ENCODE measurements at places on chromosomes 4 and X. TPM values are rescaled to one million over a fixed set of nuclear protein-coding genes. Genes with fewer than 3 reads are reported as not detected.

The GYPB gene
- polyA plus RNA-seq: 3.4 TPM

The CNKSR2 gene
- polyA plus RNA-seq: 1.3 TPM

DNA sequence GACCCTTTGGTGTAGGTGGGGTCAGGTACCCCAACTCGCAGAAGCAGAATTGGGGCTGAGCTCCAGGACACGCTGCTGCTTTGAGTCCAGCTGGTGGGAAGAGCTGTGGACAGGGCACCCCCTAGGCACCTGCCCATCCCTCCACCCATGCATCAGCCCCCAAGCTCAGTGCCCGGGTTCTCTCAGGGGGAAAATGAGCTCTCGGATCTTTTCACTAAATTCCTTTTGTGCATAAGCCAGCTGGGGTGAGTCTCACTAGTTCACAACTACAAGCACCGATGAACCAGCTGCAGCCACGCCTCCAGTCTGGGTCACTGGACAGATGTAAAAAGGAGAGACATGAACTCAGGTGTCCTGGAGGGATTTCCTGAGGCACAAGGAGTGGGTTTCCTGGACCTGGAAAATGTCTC lies 286.8 kb downstream of the CRLF2 start:
- no peak overlapping the region for H3K4me3 ChIP-seq
- no peak overlapping the region for H3K27ac ChIP-seq
- H3K4me1 ChIP-seq: no peaks in the 10 kb centered on the region
- no peaks in the 10 kb centered on the region for H3K27me3 ChIP-seq

- H3K27me3 ChIP-seq: no peaks in the 10 kb centered on the region
- H3K36me3 ChIP-seq: no peaks in the 10 kb centered on the region
- H3K27ac ChIP-seq: no peak overlapping the region
- no peaks in the 10 kb centered on the region for H3K4me1 ChIP-seq
- no peak for DNase-seq
Measured at GRCh38 chr4:189207872-189208271, 732.8 kb upstream of the FRG1 start.

GRCh38 chr4:42478946-42479345 lies 81.7 kb downstream of the SHISA3 start:
- H3K36me3 ChIP-seq: peaks cover 17% of the 10 kb centered on the region
- no peak for DNase-seq
- no peaks in the 10 kb centered on the region for H3K4me1 ChIP-seq
- H3K4me3 ChIP-seq: no peak overlapping the region

DNA sequence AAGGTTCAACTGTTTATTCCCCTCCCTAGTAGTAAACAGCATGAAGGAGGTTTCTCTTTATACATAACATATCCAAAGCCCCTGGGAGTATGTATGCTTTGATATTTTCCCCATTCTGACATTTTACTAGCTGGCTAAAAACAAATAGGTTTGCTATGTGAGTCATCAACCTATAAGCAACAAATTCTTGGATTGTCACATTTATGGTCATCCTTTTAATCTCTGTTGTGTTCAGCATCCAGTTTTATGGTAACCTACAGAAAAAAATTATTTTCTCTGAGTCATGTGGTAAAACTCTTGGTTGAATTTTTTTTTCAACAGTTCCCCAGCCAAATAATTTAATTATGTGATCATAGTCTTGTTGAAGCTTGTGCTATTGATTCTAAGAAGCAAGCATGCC lies 734.1 kb downstream of the ADGRL3 start:
- H3K27ac ChIP-seq: no peak overlapping the region
- no peaks in the 10 kb centered on the region for H3K4me1 ChIP-seq
- H3K27me3 ChIP-seq: no peaks in the 10 kb centered on the region
- no peaks in the 10 kb centered on the region for H3K36me3 ChIP-seq
- no peak for DNase-seq

DNA sequence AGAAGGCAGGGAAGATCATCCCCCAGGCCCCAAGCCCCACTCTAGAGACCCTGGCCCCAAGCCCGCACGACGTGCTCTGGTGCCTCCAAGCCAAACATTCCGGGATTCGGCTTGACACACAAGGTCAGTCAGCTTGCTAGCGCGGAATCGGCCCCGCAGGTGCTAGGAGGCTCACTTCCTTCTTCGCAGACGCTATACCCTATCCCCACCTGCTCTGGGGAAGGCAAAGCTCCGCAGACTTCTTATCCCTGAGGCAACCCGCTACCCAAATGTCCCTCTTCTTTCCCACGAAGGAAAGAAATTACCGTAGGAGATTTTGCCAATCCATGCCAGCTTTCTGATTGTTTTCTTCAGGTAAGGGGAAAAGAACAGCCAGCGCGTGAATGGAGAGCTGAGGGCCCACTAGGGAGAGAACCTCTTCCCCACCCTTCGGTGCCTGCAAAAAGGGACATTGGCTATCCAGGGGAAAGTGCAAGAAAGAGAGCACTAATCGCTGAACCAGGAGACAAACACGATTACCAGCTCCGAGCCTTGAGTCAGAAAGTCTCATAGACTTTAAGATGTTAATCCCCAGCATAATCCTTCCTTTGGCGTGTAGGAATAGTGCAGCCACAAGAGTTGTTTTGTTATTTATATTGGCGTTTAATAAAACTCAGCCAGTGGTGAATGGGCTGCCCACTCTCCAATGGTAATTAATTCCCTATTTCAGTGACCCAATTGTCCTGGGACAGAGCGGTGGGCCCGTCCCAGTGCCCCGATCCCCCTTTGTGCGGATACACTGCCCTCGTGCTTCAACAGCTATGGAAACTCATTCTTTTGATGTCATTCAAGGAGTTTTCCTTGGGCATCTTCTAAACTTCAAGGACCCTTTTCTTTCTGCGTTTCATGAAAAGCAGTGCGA lies 5.4 kb upstream of the NEUROG2 start:
- H3K4me1 ChIP-seq: no peaks in the 10 kb centered on the region
- no peak overlapping the region for H3K4me3 ChIP-seq
- H3K27ac ChIP-seq: no peak overlapping the region
- peak; percentile 14 for DNase-seq
- peaks cover 94% of the 10 kb centered on the region for H3K27me3 ChIP-seq
- no peaks in the 10 kb centered on the region for H3K36me3 ChIP-seq

GRCh38 chr4:125481334-125482045 lies 166.7 kb downstream of the FAT4 start:
- no peak for DNase-seq
- H3K4me1 ChIP-seq: no peaks in the 10 kb centered on the region
- peaks cover 5% of the 10 kb centered on the region for H3K36me3 ChIP-seq
- H3K4me3 ChIP-seq: no peak overlapping the region
- no peaks in the 10 kb centered on the region for H3K27me3 ChIP-seq

DNA sequence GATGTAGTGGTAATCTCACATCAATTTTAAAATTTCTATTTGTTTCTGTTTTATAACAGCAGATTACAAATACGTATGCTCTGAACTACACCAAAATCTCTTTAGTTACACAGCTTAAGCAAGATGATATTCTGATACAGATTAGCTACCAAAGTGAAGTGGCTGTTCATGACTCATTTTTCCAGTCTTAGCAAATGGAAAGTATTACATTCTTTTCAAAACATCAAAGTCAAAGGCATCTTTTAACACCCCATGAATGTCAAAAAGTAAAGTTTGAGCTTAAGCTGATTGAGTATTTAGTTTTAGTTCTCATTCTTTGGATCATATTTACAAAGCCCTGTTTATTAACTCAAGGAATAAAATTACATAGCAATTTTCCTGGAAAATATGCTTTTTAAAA lies 6.6 kb upstream of the HPGDS start:
- no peak overlapping the region for H3K4me3 ChIP-seq
- H3K27ac ChIP-seq: no peak overlapping the region
- H3K36me3 ChIP-seq: no peaks in the 10 kb centered on the region

DNA sequence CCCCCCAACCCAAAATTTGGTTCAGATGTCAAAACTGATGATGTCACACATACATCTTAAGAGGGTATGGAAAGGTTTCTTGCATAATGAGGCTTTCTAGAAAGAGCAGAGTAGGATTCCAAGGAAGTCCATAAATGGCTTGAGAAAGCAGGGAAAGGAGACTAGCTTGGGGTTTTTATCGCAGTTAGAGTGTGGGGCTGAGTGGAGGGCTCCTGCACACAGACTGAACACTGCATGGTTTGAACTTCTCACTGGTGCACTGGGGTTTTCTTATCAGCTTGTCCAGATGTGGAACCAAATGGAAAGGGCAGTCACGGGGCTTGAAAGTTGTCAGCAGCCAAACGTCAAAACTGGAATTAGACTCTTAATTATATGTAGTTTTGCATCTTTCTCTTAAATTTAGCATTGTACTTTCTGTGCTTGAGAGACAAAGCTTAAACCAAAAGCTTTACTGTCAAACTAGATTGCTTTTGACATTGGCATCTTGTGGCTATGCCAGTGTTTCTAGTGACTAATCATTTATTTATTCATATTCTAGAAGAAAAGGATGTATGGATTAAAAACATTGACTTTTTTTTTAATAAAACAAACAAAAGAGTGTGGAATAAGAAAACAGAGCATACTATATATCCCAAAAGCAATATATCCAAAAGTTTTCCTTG lies 78.3 kb upstream of the STIM2 start:
- H3K27ac ChIP-seq: no peak overlapping the region
- DNase-seq: no peak
- no peaks in the 10 kb centered on the region for H3K4me1 ChIP-seq
- H3K27me3 ChIP-seq: no peaks in the 10 kb centered on the region
- H3K36me3 ChIP-seq: peaks cover 2% of the 10 kb centered on the region

DNA sequence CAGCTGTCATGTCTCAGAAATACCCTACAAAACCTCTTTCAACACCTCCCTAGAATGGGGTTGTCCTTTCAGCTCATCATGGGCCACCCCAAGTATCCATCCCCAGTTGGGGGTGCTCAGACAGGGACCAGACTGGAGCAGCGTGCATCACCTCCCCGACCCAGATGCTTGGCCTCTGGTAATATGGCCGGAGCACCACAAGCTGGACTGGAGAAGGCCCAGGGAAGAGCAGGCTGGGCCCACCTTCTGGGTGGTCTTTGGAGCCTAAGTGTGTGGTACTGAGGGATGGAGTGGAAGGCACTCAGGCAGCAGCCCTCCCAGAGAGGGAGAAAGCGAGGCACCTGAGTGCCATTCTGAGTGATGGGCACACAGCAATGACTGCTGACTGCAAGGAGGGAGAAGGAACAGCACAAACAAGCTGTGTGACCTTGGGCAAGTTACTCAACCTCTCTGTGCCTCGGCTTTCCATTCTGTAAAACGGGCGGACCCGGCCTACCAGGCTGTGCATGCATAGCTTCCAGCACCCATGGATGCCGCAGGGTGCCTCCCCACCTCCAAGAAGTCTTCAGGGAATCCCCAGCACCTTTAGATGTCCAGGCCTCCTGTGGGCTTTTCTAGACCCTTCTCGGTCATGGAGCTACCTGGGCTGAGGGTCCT lies 228.2 kb downstream of the AFAP1 start:
- H3K4me1 ChIP-seq: no peaks in the 10 kb centered on the region
- no peaks in the 10 kb centered on the region for H3K27me3 ChIP-seq
- no peak for DNase-seq
- no peak overlapping the region for H3K4me3 ChIP-seq

DNA sequence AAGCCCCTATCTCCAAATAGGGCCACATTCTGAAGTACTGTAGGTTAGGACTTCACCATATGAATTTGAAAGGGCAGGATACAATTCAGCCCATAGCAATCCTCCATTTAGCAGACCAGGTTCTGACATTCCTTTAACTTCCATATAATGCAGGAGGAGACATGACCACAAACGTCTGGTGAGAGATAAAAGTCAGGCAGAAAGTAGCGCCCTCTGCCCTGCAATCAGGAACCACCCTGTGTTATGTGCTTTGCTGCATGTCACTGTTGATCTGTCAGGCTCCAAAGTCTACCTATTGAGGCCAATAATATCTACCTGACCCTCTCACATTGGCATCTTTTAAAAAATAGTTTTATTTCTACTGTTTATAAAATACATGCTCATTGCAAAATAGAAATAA lies 30.2 kb upstream of the SEPSECS start:
- H3K27me3 ChIP-seq: no peaks in the 10 kb centered on the region
- peak overlapping the region; percentile 56 for H3K27ac ChIP-seq
- no peak overlapping the region for H3K4me3 ChIP-seq
- H3K4me1 ChIP-seq: peaks cover 6% of the 10 kb centered on the region
- no peaks in the 10 kb centered on the region for H3K36me3 ChIP-seq
- DNase-seq: peak; percentile 79

- DNase-seq: peak; percentile 85
- H3K4me3 ChIP-seq: no peak overlapping the region
- H3K27me3 ChIP-seq: no peaks in the 10 kb centered on the region
- no peak overlapping the region for H3K27ac ChIP-seq
- no peaks in the 10 kb centered on the region for H3K4me1 ChIP-seq
Measured at GRCh38 chrX:131704136-131704695, 160.3 kb downstream of the OR13H1 start.

The CDS1 gene
- polyA plus RNA-seq: 59.6 TPM

GRCh38 chr4:124209626-124210025 lies 502.9 kb downstream of the ANKRD50 start:
- H3K36me3 ChIP-seq: no peaks in the 10 kb centered on the region
- DNase-seq: no peak
- no peak overlapping the region for H3K27ac ChIP-seq
- H3K4me1 ChIP-seq: no peaks in the 10 kb centered on the region
- H3K27me3 ChIP-seq: no peaks in the 10 kb centered on the region

The CT45A1 gene
- polyA plus RNA-seq: not detected

The PFKFB1 gene
- 0.63 TPM for polyA plus RNA-seq

GRCh38 chr4:140238351-140239056 lies 84.5 kb upstream of the MAML3 start:
- peak overlapping the region; percentile 59 for H3K27ac ChIP-seq
- no peak overlapping the region for H3K4me3 ChIP-seq
- H3K36me3 ChIP-seq: no peaks in the 10 kb centered on the region
- H3K27me3 ChIP-seq: no peaks in the 10 kb centered on the region
- DNase-seq: peak; percentile 37

- H3K4me3 ChIP-seq: no peak overlapping the region
- DNase-seq: no peak
- no peaks in the 10 kb centered on the region for H3K36me3 ChIP-seq
Measured at GRCh38 chr4:7377223-7377865, 57.4 kb downstream of the PSAPL1 start.

The CXXC4 gene
- polyA plus RNA-seq: 16.6 TPM

GRCh38 chr4:36532670-36533379 lies 251.4 kb downstream of the DTHD1 start:
- H3K4me1 ChIP-seq: no peaks in the 10 kb centered on the region
- DNase-seq: no peak
- H3K27me3 ChIP-seq: no peaks in the 10 kb centered on the region
- H3K27ac ChIP-seq: no peak overlapping the region
- no peak overlapping the region for H3K4me3 ChIP-seq

DNA sequence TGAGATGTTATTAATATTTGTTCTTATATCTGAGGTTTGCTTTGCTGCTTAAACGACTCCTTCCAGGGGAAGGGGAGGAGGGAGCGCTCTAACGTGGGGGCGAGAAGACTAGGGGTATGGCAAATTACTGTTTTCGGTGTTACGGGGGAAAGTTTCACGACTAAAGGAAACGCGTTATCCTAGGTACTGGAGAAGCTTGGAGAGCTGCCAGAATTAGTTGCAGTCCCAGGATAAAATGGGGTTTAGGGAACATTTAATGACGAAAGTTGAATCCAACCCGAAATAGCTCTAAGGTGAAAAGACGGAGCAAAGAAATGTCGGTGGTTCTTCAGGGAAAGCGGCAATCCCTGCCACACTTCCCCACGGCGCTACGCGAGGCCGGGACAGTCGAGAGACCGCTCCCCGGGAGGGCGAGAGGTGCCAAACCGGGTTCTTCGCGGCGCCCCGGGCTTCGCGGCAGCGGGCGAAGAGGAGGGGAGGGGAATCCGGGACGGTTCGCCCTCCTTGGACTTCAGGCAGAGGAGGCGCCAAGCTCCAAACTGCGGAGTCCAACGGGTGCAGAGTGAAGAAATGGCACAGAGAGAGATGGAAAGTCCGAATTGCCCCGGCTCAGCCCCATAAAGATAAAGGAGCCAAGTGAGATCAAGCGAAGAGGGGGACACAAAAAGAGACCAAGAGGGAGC lies 724 bp downstream of the THOC2 start:
- peak overlapping the region; percentile 86 for H3K27ac ChIP-seq
- H3K36me3 ChIP-seq: no peaks in the 10 kb centered on the region
- peaks cover 4% of the 10 kb centered on the region for H3K4me1 ChIP-seq
- H3K4me3 ChIP-seq: peak overlapping the region; percentile 94

The CLNK gene
- 0.52 TPM for polyA plus RNA-seq
